ENCODE measurements at places on chromosomes 3 and 15.
A peak's percentile ranks its signal among the peaks of the same experiment; 100 is the strongest.

DNA sequence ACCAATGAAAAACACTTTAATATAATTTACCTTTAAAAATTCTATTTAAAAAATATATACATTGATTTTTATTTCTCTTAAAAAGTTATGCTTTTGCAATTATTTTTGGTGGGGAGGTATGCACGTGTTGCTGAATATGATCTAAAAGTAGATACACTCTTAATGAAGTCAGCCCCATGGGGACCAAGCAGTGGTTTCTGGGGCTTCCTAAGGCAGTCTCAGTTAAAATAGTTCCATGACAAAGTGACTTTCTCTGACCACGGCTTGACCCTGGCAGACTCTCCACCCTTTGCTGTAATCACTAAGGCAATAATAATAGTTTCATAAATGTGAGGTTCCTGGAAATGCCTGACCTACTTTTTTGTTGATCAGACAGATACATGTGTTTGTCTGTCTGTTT is 50.4 kb downstream of the CCR4 start:
- peaks cover 17% of the 10 kb centered on the region for H3K4me1 ChIP-seq
- H3K27ac ChIP-seq: no peak overlapping the region
- H3K27me3 ChIP-seq: no peaks in the 10 kb centered on the region

GRCh38 chr15:58490888-58491473 is 59.2 kb downstream of the LIPC start:
- no peak for DNase-seq
- no peaks in the 10 kb centered on the region for H3K36me3 ChIP-seq
- H3K27me3 ChIP-seq: no peaks in the 10 kb centered on the region
- no peak overlapping the region for H3K4me3 ChIP-seq
- H3K4me1 ChIP-seq: no peaks in the 10 kb centered on the region

- no peak for DNase-seq
- H3K4me1 ChIP-seq: peaks cover 6% of the 10 kb centered on the region
- no peak overlapping the region for H3K27ac ChIP-seq
Observed at GRCh38 chr15:73558529-73558928, 74.7 kb downstream of the NPTN start.

DNA sequence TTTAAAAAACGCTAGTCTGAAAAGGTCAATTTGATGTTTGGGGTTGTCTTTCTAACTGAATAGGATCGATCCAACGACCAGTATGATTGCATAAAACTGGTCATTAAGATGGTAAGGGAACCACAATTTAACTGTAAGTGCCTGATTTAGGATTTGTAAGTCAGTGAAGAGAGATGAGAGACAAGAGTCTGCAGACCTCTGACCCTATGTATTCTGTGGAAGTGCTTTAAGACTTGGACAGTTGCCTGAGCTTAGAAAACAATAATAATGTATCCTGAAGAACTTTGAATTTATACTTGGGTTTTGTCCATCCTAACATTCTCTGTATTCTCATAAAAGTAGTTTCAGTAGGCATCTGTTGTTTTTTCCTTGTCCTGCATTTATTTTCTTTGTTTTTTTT is 221.4 kb upstream of the SUCLG2 start:
- H3K36me3 ChIP-seq: no peaks in the 10 kb centered on the region
- H3K27me3 ChIP-seq: no peaks in the 10 kb centered on the region
- no peak overlapping the region for H3K4me3 ChIP-seq
- no peaks in the 10 kb centered on the region for H3K4me1 ChIP-seq
- H3K27ac ChIP-seq: no peak overlapping the region

DNA sequence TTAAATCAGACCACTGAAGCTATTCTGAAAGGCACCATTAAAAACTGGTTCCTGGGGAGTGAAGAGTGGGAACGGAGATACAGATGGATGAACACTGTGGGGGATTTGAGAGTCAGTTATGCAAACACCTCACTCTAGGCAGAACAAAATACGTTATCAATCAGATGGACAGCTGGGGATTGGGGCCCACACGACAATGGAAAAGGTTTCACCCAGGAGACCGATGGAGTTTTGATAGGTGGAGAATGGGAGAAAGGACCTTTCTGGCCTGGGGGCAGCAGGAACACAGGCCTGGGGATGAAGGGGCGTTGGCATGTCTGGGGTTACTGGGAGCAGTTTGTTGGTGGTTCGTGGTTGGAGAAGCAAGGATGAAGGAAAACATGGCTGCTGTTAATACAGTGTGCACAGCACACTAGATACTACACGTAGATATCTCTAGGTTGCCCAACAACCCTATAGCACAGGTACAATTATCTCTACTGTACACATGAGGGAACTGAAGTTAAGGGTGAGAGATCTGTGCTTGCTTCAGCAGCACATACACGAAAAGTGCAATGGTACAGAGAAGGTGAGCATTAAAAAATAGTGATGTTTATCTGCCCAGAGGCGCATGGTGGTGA is 16.5 kb downstream of the ST6GAL1 start:
- no peak for DNase-seq
- H3K27ac ChIP-seq: peak overlapping the region; percentile 84
- peaks cover 43% of the 10 kb centered on the region for H3K4me1 ChIP-seq
- H3K27me3 ChIP-seq: no peaks in the 10 kb centered on the region

DNA sequence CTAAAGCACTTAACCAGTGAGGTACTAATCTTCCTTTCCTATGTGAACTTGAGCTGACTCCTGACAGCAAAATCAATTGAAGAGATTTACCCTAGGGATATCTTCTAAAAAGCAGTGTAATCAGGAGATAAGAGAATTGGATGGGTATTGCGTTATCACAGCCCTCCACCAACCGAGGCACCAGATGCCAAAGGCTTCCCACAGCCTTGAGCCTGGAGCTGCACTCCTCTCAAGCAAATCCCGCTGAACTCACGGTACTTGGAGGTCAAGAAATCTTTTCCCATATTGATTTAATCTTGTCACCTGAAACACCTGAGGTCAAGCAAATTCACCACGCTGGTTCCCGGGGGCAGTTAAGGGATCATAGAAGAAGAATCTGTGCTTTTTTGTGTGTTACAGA is 346.8 kb downstream of the TBL1XR1 start:
- no peaks in the 10 kb centered on the region for H3K27me3 ChIP-seq
- H3K36me3 ChIP-seq: no peaks in the 10 kb centered on the region
- no peaks in the 10 kb centered on the region for H3K4me1 ChIP-seq
- no peak for DNase-seq
- no peak overlapping the region for H3K27ac ChIP-seq

DNA sequence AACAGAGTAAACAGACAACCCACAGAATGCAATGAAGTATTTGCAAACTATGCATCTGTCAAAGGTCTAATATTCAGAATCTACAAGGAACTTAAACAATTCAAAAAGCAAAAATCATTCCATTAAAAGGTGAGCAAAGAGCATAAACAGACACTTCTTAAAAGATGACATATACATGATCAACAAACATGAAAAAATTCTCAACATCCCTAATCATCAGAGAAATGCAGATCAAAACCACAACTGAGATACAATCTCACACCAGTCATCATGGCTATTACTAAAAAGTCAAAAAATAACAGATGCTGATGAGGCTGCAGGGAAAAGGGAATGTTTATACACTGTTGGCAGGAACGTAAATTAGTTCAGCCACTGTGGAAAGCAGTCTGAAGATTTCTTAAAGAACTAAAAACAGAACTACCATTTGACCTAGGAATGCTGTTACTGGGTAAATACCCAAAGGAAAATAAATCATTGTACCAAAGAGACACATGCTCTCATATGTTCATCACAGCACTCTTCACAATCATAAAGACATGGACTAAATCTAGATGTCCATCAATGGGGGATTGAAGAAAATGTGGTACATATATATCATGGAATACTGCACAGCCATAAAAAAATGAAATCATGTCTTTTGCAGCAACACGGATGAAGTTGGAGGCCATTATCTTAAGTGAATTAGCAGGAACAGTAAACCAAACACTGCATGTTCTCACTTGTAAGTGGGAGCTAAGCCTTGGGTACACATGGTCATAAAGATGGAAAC is 393.3 kb upstream of the CBLB start:
- H3K27me3 ChIP-seq: no peaks in the 10 kb centered on the region
- H3K4me1 ChIP-seq: no peaks in the 10 kb centered on the region
- no peak for DNase-seq
- no peaks in the 10 kb centered on the region for H3K36me3 ChIP-seq

GRCh38 chr15:40285554-40286011 is 2.7 kb upstream of the ANKRD63 start:
- H3K27me3 ChIP-seq: peaks cover 39% of the 10 kb centered on the region
- H3K4me3 ChIP-seq: no peak overlapping the region
- peak overlapping the region; percentile 20 for H3K27ac ChIP-seq
- peaks cover 34% of the 10 kb centered on the region for H3K4me1 ChIP-seq
- DNase-seq: no peak

DNA sequence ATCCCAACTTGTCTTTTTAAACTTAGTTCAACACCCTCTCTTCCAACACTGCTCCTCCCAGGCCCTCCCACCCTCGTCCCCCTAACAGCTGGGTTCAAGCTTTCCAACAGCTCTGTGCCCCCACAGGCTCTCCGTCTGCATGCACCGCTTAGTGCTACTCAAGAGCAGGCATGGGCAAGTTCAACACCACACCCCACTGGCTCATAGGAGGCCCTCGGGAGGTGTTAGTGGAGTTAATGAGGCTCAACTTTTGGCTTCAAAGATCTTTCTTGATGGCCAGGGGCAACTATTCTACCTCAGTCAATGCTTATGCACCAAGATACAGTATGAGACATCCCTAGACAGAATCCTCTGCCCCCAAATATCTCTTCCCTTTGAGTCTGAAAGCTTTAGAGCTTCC is 114.4 kb downstream of the ANP32A start:
- H3K4me1 ChIP-seq: peaks cover 82% of the 10 kb centered on the region
- DNase-seq: no peak
- H3K4me3 ChIP-seq: no peak overlapping the region
- H3K27me3 ChIP-seq: no peaks in the 10 kb centered on the region
